ENCODE measurements at places on chromosomes 7 and 10.

DNA sequence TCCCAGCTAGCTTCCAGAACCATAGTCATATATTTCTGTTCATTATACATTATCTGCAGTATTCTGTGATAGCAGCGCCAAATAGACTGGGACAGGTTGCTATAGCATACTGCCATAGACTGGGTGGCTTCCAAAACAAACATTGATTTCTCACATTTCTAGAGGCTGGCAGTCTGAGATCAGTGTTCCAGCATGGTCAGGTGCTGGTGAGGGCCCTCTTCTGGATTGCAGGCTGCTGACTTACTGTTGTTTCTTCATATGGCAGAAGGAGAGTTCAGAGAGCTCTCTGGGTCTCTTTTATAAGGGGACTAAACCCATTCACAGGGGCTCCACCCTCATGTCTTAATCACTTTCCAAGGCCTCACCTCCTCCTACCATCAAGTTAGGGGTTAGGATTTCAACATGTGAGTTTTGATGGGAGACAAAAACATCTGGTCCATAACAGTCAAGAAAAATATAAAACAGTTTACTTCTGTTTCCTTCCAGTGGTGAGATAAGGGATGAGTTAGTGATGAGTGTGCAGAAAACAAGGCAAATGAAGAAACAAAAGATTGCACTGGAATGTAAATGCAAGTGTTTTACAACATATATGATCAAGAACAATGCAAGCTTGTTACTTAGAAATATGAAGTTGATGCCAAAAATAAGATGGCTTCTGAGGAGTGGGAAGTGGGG, 399.0 kb upstream of the C7orf33 start:
- DNase-seq, result no peak

DNA sequence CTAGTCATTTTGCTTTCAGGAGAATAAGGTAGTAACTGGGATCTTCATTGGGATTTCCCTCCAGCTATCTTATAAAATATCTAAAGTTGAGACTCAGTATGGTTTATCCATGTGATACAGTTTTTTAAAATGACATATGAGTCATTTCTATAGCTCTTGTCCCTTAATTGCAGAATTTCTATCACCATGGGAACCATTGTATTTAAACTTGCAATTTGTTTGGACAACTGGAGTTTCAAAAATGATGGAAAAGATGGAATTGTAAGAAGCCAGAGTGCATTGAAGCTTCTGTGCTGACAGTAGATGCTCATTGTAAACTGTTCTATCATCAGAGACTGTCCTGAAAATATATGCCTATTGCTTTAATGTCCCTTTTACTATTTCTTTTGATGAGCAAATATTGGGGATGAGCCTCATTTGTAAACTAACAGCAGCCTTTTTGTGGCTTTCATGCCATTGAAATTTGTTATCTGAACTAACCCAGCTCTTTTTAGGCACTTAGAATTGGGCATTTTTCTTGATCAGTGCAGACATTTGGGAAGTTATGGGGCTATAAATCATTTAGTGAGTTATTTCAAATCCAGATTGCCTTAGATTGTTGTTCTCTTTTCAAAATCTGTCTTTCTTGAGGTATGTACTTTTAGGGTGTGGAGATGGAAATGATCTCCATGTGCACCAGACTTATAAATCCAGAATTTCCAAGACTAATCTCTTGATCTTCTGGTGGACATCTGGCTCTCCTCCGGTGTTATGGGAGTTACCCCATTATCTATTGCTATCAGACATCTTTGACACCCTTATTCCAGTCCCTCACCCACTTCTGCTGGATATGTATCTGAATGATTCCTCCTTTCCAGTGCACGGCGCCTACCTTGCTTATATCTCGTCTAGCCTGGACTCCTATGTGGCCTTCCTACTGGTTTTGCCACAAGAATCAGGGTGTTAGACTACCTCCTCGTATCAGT, 159.0 kb downstream of the SND1 start:
- DNase-seq, result no peak

GRCh38 chr10:121221991-121222390, 370.8 kb downstream of the WDR11 start:
- DNase-seq, result no peak

- no peak for DNase-seq
Observed at GRCh38 chr10:680146-680545, 9.3 kb downstream of the DIP2C start.
